ENCODE measurements at places on chromosomes 11 and 22.

DNA sequence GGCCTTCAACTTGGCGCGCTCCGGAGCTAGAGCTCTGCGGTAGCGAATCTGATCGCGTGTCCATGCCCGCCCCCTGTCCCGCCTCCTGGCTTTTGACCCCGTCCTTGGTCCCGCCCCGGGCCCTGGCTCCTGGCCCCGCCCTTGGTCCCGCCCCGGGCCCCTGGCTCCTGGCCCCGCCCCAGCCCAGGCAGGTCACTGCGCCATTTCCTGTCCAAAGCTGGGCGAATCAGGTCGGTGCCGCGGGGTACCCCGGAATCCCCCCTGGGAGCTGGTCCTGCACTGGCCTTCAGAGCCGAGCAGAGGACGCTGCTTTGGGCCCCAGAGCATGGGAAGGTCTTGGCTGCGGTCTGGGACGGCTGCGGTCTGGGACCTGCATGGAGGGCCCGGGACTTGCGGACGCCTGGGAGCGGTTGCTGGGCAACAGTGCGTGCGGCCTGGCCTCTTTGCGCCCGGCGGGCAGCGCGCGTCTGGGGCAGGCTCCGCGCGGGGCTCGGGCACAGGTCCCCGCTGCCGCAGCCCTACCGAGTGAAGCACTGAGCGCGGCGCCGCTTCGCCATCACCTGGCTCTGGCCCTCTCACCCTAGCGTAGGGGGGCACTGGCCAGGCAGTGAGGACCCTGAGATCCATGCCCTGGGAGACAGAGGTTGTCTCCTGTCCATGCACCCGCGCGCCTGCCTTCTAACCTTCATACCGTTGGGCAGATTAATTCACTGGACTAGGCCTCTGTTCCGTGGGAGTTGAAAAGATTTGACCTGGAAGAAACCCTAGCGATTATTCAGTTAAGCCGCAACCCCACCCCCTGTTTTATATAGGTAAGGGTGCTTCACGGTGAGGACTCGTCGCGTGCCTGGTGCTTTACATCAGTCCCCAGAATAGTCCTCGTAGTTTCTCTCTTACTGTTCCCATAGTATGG lies at the start of gene TTC12:
Gene TTC12, plus strand, starts transcription at position 195 of the 913 bp plus-strand sequence. CDS start 1,675 bp downstream, outside the sequence.
- peak; percentile 90 for DNase-seq

DNA sequence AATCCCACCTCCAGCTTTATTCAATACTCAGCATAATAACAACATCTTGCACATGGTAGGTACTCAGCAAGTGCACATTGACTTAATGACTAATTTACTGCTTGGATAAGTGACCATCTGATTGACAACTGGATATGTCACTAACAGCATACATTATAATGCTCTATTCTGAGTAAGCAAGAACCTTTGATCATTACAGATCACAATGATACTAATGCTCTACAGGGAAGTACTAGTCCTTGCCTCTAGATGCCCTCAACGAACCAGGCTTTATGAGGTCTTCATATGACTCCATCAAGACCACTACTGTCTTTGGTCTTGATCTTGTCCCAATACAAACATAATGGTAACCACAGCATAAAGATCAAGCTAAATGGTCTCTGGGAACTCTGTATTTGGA lies 167.6 kb upstream of the MTMR2 start:
- peak; percentile 11 for DNase-seq

GRCh38 chr22:27990879-27991278 lies 71.8 kb upstream of the PITPNB start:
- DNase-seq: no peak

GRCh38 chr11:35324183-35324886 lies 95.0 kb downstream of the SLC1A2 start:
- DNase-seq: no peak

DNA sequence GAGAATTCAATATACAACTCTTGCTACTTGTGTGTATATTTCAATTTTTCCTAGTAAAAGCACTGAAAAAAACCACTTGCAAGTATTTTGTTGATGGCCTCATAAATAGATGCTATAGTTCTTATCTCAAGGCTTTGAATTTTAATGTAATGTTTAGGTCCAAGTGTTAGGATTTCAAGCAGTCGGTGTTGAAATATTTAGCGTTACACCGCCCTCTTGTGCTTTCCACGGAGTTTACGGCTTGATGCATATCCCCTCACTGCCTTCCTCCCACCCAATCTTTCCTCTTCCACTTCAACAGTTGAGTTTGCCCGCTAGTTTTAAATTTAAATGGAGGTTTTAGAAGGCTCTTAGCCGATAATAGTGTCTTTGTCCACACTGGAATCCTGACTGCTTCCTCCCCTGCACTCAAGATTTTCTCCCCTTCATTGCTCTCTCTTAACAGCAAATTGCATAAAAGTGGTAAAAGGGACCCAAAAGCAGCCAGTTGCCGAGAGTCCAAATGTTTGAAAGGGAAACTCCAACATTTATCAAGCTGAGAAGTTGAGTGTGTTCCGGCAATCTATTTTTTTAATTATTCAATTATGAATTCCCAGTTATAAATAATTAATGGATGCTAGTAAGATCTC lies 25.9 kb upstream of the HTATIP2 start:
- DNase-seq: no peak

GRCh38 chr11:126716456-126717083 lies 284.0 kb downstream of the KIRREL3 start:
- DNase-seq: no peak

- no peak for DNase-seq
Measured at GRCh38 chr11:85752201-85752889, 58.6 kb downstream of the SYTL2 start.

GRCh38 chr11:60952742-60953170 lies 780 bp upstream of the SLC15A3 start:
- DNase-seq: no peak

GRCh38 chr11:35260342-35260985 lies 121.5 kb downstream of the CD44 start:
- no peak for DNase-seq

GRCh38 chr11:114257621-114258558 lies 38.3 kb upstream of the NNMT start:
- DNase-seq: no peak

DNA sequence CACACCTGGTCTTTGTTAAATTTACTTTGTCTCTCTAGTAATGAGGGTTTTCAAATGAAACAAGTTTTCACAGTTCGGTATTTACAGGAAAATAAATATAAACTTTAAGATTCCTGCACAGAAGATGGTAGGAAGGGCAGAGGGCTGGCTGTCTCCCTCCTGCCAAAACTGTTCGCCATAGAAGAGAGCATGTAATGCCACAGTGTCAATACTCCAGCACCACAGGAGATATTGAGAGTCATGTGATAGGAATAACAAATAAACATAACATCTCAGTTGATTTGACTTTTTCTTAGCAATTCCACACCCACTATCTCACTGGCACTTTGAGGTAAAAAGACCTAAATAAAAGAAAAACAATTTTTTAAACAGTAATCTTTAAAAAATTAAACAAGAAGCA lies 100.9 kb downstream of the MRTFA start:
- no peak for DNase-seq

- no peak for DNase-seq
Measured at GRCh38 chr11:128658502-128658901, 35.4 kb upstream of the FLI1 start.

- no peak for DNase-seq
Measured at GRCh38 chr11:117511931-117512539, 184.4 kb downstream of the CEP164 start.

DNA sequence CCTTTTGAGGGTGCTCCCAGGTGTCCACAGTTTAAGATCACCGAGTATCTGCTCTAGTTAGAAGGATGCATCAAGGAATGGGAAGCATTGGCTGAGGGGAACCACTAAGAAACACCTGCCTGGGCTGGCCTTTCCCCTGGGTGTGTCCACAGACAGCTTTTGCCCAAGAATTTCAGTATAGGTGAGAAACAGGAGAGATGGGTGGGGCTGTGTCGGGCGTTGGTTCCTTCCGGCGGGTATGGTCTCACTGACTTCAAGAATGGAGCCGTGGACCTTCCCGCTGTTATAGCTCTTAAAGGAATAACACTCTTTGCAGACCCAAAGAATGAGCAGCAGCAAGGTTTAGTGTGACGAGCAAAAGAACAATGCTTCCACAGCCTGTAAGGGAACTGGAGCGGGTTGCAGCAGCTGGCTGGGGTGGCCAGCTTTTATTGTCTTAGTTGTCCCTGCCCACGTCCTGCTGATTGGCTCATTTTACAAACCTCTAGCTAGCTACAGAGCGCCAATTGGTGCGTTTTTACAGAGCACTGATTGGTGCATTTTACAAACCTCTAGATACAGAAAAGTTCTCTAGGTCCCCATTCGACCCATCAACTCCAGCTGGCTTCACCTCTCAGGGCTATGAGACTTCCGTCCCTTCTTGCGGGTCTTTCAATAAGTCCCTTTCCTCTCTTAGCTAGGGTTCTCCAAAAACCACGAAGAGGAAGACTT lies 2.4 kb downstream of the FADS1 start:
- no peak for DNase-seq

- no peak for DNase-seq
Measured at GRCh38 chr11:61969838-61970662, 2.6 kb upstream of the FTH1 start.

Measured in activated gamma-delta T cell treated with Interleukin-2 at 50 U/mL for 16 hours (primary cell).